Cortex of kidney (tissue), 1 donor: ENCODE measurements at places on chromosomes 1 and 21.

GRCh38 chr1:17199267-17200044 is 5.5 kb upstream of the PADI1 start:
- no peak for DNase-seq

DNA sequence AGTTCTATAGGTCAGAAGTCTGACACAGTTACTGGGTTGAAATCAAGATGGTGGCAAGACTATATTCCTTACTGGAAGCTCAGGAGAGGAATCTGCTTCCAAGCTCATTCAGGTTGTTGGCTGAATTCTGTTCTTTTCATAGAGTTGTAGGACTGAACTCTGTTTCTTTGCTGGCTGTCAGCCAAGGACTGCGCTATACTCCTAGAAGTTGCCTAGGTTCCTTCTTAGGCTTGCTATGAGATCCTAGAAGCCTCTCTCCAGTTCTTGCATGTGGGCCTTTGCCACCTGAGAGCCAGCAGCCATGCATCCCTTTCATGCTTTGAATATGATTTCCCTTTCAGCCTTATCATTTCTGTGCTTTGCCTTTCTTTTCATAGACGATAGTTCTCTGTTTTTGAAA is 176.4 kb downstream of the RPS6KC1 start:
- DNase-seq = no peak

GRCh38 chr21:37210130-37210529 is 57.0 kb downstream of the VPS26C start:
- no peak for DNase-seq

- DNase-seq = no peak
Observed at GRCh38 chr1:197207081-197207480, 60.6 kb upstream of the ASPM start.

GRCh38 chr1:183590244-183591191 is at the start of gene NCF2:
NCF2 (minus strand) TSS chr1:183590459; CDS start chr1:183590329, 130 bp downstream.
- no peak for DNase-seq

- DNase-seq = no peak
Observed at GRCh38 chr1:229295745-229296144, 24.8 kb downstream of the RAB4A start.

DNA sequence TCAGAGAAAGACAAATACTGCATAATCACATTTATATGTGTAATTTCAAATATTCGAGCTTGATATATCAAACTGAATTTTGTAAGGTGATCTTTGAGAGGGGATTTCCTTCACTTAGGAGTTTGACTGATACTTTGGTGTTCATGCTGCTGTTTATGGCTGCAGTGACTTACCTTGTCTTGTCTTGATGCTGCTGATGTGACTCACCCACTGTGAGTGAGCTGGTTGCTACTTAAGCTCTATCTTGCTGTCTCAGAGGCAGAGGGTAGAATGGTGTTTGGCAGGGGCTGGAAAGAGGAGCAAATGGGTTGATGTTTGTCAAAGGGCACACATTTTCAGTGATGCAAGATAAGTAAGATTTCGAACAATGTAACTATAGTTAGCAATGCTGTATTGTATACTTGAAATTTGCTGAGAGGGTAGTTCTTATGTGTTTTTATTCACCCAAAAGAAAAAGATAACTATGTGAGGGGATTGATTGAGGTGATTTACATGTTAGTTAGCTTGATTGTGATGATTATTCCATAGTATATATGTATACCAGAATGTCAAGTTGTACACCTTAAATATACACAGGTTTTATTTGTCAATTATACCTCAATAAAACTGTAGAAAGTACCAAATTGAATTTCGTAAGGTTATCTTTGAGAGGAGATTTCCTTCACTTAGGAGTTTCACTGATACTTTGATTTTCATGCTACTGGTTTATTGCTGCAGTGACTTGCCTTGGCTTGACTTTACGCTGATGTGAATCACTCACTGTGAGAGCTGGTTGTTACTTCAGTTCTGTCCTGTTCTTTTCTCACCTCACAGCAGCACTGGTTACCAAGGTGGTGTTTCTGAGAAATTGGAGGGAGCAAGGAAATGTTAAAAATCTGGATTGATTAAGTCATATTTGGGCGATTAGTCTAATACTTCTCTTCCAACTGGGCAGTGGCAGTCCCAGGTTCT is 94.5 kb upstream of the SLC5A9 start:
- no peak for DNase-seq
